ENCODE measurements at places on chromosomes 4 and X.

DNA sequence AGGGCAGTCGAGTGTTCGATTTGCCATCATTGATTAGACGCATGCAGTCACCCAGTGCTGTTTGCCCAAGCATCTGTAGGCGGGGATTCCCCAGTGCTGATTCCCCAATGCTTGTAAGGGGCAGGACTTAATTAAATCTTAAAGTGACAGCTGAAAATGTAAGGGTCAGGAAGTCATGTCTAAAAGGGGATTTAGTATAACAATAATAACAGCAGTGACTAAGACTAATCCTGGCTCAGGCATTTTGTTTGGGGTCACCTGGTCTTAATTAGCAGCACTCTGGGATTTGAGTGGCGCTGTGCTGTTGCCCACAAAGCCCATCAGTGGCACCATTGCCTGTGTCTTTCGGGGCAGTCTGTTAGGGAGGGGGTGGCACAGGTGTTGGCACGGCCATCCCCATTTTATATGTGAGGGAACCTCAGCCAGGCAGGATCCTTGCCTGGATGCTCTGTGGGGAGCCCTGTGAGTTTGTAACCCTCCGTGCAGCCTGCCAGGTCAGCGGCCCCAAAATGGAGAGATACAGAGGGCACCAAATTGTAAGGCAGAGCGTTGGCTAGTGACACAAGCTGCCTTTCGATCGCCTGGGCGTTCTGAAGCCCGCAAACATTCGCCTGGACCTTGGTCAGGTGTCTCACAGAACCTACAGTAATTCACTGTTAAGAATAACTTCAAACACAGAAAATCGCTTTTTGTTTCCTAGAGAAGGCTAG, 146.7 kb downstream of the TBL1X start:
- no peak for DNase-seq

DNA sequence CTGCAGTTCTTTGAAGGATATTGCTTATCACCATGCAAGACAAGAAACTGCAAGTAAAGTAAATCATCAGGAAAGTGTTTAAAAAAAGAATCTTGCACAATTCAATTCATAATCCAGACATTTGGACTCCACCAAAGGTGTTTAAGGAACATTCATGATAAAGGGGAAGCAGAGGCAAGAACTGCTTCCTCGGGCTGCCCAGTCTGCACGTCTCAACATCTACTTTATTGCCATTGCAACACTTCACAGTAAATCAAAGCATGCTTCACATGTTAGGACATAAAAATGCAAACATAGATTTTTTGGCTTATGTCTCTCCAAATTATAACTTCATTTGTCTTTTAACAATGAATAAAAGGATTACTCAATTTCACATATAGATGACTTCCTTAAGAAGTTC, 42.5 kb downstream of the MID1 start:
- DNase-seq: no peak

DNA sequence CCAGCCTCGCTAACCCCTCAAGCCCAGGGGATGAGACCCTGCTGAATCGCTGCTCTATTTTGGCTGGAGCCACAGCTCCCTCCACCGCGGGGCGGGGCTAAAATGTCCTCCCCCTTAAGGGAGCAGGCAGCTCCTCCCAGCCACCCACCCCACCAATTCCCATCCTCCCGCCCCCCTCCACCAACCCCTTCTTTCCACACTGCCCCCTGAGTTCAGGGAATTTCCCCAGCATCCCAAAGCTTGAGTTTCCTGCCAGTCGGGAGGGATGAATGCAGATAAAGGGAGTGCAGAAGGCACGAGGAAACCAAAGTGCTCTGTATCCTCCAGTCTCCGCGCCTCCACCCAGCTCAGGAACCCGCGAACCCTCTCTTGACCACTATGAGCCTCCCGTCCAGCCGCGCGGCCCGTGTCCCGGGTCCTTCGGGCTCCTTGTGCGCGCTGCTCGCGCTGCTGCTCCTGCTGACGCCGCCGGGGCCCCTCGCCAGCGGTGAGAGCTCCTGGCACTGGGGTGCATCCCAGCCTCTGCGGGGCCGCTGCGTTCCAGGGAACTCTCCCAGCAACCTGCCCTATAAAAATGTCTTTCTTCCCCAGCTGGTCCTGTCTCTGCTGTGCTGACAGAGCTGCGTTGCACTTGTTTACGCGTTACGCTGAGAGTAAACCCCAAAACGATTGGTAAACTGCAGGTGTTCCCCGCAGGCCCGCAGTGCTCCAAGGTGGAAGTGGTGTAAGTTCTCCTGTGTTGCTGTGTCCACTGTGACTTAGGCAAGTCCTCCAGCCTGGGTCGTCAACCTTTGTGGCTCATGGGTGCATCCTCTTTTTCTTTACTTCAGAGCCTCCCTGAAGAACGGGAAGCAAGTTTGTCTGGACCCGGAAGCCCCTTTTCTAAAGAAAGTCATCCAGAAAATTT, at the start of gene CXCL6:
Gene CXCL6, plus strand, starts transcription at position 306 of the 907 bp plus-strand sequence. Its CDS starts 73 bp downstream, at position 379.
- no peak for DNase-seq

- no peak for DNase-seq
These were observed 129.4 kb upstream of the RAI2 start for GRCh38 chrX:17990532-17990931.

DNA sequence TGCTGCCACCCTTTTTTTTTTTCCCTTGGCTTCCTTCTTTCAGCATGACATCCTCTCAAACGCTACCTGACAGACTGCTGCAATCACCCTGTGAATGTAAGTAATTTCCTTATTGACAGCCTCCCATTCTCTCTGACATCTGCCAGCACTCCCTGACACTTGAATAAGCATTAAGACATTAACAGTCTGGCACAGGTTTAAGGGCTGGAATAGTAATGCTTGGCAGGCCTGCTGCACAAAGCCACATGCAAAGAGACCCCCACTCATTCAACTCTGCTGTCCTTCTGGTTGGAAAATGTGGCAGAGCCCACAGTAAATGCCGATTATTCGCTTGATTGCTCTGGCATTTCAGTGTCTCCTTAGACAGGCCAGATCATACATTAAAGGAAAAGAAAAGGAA, 28.1 kb upstream of the RASGEF1B start:
- DNase-seq: no peak

GRCh38 chrX:15207994-15208393, 61.9 kb downstream of the ASB9 start:
- DNase-seq: no peak

DNA sequence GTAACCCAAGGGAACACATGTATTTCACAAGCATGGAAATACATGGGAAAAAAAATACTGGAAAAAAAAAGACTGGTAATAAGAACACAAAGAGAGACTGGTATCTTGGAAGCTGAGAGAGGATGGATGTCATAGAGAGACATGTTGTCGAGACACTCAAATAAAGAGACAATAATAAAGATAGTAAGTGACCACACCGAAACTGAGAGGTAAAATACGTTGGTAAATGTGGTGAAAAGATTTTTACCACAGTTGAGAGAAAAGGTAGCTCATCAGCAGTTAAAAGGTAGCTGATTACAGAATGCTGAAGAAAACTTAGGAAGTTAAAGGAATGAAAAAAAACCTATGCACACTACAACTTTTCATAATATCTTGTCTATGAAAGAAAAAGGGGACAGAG, 81.1 kb downstream of the ARAP2 start:
- no peak for DNase-seq

GRCh38 chr4:25020236-25020635, 10.5 kb downstream of the LGI2 start:
- DNase-seq: no peak

- DNase-seq: no peak
These were observed 18.5 kb downstream of the CNOT6L start for GRCh38 chr4:77800483-77801259.

DNA sequence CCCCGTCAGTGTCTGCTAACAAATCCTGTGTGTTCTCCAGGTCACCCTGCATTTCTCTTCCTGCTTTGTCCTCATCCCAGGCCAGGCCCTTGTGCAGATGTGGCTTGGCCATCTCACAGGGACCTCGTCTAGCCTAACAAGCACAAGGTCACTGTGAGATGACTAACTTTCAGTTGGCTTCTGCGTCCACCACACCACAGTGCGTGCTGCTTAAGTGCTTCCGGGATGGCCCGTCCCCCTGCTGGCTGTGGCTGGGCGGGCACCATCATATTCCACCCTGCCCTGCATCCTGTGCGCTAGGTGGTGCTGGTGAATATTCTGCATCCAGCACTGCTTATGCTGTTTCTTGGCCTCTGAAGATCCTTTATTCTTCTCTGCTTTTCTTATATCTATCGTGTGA, 33.8 kb downstream of the RBBP7 start:
- DNase-seq: no peak

- DNase-seq: no peak
These were observed 100.1 kb upstream of the RBPJ start for GRCh38 chr4:26220696-26221095.

GRCh38 chrX:135544338-135544948, 24.0 kb downstream of the INTS6L start:
- no peak for DNase-seq
